Endothelial cell of umbilical vein (primary cell): ENCODE measurements at places on chromosomes 5 and 9. TPM values are rescaled to one million over a fixed set of nuclear protein-coding genes. Genes with fewer than 3 reads are reported as not detected.

GRCh38 chr9:110583237-110583636 is 3.7 kb upstream of the SVEP1 start:
- DNase-seq: peak; percentile 28

DNA sequence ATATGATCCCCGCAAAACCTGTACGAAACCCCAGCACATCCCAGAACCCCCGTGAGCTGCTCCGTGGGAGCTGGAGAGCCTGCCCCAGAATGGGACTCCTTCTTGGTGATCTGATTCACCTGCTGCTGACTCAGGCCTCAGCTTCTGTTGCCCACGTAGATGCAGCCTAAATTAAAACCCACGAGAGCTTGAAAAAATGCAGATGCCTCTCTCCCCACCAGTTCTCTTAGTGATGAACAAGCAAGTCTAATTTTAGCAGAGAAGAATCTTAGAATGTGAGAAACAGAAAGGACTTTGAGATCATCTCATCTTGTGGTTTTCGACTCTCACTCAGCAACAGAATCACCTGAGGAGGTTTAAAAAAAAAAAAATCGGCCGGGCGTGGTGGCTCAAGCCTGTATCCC is 57.6 kb downstream of the TMOD1 start:
- DNase-seq: no peak

- no peak for DNase-seq
Measured at GRCh38 chr9:32705059-32705458, 69.6 kb upstream of the TAF1L start.

GRCh38 chr5:120465436-120465961 is 1.4 kb downstream of the PRR16 start:
- DNase-seq: no peak

DNA sequence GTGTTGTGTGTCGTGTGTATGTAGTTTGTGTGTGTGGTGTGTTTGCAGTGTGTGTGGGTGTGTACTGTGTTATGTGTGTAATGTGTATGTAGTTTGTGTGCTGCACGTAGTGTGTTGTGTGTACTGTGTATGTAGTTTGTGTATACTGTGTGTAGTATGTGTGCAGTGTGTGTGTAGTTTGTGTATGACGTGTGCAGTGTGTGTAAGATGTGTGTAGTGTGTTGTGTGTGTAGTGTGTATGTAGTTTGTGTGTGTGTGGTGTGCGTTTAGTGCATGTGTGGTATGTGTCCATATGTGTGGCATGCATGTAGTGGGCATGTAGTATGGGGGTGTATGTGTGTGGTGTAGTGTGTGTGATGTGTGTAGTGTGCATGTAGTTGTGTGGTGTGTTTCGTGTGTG is 39.6 kb downstream of the SYK start:
- DNase-seq: no peak

DNA sequence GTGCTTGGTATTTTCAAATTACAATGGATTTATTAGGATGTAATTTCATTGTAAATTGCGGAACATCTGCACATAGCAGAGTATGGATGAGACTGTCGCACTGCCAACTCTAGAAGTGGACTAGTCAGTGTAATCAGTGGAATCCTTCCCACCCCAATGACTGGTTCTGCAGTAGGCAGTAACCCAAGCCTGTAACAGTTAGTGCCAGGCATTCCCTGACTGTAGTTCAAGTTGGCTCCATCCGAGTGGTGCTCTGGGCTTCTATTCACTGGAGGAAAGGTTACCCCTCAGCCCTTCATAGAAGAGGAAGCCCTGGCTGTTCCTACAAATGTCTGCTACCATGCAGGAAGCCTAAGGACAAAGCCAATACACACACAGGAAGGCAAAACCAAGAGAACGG is 23.2 kb downstream of the AK3 start:
- no peak for DNase-seq

DNA sequence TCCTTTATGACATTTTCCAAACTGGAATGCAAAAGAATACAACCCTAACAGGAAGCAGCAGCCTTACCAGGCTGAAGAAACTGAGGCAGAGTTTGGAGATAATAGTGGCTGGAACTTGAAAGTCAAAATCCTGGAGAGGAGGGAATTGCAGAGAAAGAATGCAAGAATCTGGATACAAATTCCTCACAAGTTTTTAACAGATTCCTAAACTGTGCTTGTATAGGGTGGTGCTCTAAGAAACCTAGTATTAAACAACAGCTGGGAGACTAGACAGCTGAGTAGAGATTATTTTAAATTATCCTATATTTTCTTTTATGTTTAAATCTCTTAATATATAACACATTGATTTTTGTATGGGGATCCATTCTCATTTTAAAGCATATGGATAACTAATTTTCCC is 30.7 kb downstream of the INVS start:
- no peak for DNase-seq

DNA sequence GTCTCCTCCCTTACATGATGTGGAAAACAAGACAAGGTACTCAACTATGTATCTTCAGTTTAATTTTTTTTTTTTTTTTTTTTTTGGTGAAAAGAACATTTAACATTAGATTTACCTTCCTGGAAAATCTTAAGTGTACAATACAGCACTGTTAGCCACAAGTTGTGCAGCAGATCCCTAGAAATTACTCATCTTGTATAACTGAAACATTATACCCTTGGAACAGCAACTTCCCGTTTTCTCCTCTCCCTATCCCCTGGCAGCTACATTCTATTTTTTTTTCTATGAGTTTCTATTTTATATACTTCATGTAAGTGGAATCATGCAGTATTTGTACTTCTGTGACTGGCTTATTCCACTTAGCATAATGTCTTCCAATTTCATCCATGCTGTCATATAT is 421.9 kb upstream of the FTMT start:
- no peak for DNase-seq

- no peak for DNase-seq
Measured at GRCh38 chr9:124352616-124353015, 62.6 kb downstream of the PSMB7 start.

GRCh38 chr5:90477621-90478215 is 3.1 kb downstream of the POLR3G start:
- peak; percentile 19 for DNase-seq

DNA sequence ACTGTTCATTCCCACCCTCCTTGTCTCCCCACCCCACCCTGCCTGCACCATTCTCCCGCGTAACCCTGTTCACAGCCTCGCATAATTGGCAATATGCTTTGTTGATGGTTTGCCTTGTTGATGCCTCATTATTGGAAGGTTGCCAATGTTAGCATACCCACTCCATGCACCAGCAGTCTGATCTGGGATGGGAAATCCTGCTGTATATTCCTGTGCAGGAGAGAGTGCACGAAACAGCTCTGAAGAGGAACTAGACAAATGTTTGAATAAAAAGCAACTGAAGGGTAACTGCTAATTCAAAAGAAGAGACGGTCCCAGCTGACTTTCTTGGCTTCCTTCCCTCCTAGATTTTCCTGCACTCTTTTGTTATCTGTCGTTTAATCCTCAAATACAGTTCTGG is 271.7 kb upstream of the TLE4 start:
- no peak for DNase-seq

DNA sequence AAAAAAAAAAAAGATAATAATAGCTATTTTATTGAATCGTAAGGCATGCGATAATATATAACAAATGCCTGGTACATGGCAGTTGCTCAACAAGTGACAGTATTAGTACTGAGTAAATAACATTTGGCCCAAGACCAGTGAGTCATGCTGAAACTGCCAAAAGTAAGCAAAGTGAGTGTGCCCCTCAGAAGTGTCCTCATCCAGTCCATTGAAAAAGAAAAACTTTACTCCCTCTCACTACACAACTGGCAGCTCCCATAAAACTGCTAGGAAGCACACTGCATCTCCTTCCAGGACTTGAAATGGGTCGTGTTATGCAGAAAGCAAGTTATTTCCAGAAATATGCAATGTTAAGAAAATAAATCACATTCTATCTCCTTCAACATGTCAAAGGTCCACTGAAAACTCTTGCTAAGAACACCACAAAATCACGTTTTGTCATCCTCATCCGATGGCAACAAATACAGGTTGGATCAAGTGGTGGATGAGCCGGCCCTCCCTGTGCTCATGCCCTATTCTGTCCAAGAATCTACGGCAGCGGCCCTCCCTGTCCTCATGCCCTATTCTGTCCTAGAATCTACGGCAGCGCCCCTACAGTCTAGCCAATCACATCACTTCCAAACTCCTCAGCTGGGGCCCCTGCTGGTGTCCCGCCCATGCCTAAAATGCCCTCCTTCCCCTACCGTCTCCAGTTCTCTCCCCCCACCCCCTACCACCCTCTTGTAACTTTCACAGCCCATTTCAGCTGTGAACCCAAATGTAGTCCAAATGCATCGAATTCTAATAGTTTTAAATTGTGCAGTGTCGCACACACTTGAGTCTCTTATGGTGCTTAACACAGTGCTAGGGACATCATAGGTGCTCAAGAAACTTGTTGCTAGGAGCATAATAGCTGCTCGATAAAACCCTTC is 12.5 kb downstream of the PTCH1 start:
- DNase-seq: peak; percentile 2

DNA sequence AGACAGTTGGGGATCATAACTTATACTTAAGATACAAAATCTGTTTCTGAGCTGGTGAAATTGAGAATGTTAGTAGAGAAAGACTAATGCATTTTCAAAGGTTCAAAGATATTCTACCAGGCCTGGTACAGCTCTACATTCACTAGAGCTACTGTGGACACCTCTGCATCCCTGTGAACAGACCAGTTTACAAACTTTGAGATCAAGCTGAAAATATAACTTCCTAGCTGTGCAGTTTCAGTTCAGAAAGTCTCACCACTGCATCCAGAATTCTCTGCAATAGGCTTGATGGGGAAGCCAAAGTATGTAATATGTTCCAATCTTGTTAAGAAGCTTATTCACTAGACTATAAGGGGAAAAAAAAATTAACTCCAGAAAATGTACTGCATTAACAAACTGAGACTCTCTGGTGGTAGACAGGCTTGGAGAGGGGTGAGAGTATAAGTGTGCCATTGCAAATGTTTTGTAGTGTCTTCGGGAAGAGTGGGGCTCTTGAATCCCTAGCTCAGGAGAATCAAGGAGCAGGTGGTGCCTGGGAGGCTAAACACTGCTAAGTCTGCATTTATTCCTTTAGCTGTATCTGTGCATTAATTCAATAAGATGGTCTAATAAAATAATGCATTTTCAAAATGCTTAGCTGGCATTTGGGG is 671.9 kb downstream of the NR2F1-AS1 start:
- peak; percentile 26 for DNase-seq

GRCh38 chr9:109203761-109204360 is 36.8 kb upstream of the FRRS1L start:
- no peak for DNase-seq

- no peak for DNase-seq
Measured at GRCh38 chr5:8436924-8437323, 568.0 kb downstream of the MTRR start.

DNA sequence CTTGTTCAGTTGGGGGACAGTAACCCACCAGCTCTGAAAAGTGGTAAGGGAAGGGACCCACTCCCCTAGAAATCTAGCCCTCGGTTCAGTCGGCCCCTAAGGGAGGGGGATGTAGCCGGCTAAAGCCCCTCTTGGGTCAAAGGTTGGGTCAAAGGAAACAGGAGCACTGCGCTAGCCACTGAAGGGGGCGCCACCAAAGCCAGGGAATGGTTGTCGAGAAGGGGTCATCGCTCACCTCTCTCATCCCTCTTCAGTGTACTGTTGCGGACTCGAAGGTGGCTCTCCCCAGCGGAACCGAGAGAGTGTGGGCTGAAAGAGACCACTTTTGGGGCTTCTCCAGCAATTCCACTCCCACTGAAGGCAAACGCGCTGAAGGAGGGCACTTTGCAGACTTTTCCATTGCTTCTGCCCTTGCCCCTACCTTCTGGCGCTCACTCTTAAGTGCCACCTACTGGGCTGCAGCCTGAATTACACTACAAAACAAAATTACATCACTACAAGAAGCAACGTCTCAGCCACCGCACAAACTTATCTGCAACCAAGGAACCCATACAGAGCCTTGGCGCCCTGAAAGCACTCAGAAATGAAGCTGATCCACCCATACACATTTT is 396.9 kb downstream of the PDE4D start:
- peak; percentile 11 for DNase-seq

DNA sequence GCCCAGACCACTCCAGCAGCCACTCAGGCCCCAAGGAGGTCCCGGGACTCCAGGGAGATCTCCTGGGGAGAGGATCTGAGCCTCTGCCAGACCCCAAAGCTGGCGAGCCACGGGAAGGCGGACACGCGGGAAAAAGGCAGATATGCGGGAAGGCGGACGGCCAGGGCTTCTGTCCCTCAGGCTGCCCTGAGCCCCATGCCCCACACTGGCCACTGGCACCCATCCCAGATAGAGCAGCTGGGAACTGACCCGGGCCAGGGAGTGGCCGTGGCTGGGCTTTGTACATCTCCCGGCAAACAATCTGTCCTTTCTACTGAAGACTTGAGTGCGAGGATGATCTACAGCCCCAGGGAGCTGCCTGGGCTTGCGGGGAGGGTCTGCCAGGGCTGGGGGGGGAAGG is 21.1 kb upstream of the NOTCH1 start:
- DNase-seq: peak; percentile 65

DNA sequence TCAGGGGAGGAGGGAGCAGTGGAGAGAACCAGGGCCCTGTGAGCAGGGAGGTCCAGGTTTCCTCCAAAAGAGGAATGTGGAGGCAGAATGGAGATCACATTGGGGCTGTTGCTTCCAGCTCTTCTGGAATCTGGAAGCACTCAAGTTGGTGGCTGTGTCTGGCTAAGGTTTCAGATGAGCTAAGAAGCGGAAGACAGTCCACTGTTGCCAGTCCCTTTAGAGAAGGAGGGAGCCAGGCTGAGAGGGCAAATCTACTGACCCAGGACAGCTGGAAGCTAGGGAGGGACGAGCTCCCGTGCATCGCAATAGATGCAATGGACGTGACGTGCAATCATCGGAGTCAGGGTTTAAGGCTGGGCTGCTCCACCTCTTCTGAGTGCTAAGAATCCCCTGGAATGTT is 71.2 kb downstream of the TENT4A start:
- no peak for DNase-seq

DNA sequence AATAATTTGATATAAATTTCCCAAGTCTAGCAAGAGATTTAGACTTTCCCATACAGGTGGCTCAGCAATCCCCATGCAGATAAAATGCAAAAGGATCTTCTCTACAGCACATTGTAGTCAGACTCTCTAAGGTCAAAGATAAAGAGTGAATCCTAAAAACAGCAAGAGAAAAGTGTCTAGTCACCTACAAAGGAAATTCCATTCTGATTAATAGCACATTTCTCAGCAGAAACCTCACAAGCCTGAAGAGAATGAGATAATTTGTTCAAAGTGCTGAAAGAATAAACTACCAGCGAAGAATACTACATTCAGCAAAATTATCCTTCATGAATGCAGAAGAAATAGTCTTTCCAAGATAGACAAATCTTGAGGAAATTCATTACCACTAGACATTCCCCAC is 493.3 kb downstream of the PRELID2 start:
- no peak for DNase-seq

DNA sequence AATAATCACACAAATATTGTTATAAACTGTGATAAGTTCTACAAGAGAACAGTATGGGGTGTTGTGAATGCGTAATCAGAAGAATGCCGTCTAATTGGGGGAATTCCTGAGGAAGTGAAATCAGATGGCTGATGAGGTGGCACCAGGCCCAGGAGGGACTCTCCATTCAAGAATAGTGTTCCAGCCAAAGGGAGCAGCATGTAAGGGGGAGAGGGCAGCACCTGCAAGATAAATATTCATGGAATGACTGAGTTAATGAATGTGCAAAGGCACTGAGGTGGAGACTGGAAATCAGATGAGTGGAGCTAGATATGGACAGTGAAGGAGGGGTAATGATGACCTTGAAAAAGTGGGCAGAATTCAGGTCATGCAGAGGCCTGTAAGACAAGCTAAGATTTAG is 250.6 kb downstream of the ARRDC3 start:
- DNase-seq: peak; percentile 66

GRCh38 chr9:74777136-74777879 is 110.4 kb downstream of the TRPM6 start:
- DNase-seq: peak; percentile 52

EGFL7 gene
- 1,042 and 1,043 TPM in 2 replicates for total RNA-seq

SPATA31C1 gene
- not detected in 2 replicates for total RNA-seq

C5orf52 gene
- total RNA-seq: not detected in 2 replicates
